Stimulated activated CD4-positive, alpha-beta T cell treated with anti-CD3 and anti-CD28 coated beads, Interleukin-4, amount 100 ng/mL, for 4 hours (primary cell): ENCODE measurements at places on chromosomes 2 and 18.

- no peak for DNase-seq
These were observed 168.7 kb upstream of the HDAC4 start for GRCh38 chr2:239569401-239570090.

GRCh38 chr18:51290860-51291259 is 93.4 kb upstream of the MEX3C start:
- no peak for DNase-seq

DNA sequence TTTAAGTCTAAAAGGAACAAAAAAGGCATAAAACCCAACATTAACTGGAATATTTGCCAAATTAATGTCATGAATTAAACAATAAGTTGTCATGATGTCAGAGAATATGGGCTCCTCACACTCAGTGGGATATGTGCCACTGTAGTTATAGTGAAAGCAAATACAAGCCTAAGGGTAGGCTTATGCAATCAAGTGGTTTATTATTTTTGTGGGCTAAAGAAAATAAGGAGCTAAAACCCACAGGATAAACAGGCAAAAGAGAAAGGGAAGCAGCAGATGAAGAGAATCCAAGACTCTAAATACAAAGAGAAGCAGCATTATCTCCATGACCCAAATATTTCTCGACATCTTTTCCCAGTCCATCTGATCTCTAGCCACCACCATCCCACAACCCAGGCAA is 17.5 kb downstream of the YWHAQ start:
- DNase-seq, result no peak

DNA sequence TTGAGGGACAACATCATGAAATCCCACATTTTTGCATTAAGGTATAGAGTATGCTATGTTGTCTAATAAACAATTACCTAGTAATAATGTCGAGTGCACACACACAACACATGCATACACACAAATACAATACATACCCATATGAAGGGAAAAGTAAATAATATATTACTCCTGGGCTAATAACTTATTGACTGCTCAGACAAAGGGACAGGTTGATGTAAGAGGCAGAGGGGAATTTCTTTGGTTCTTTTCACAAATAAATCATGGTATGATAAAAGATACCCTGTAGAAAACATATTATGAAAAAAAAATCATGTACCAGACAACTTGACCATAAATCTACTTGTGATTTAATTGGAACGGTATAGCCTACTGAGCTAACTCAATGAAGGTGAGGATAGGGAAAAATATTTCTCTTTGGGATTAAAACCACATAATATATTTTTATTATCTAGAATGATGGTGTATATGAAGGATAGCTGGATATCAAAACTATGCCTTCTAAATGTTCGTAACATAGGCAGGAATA is 398.7 kb upstream of the LRRTM4 start:
- no peak for DNase-seq

DNA sequence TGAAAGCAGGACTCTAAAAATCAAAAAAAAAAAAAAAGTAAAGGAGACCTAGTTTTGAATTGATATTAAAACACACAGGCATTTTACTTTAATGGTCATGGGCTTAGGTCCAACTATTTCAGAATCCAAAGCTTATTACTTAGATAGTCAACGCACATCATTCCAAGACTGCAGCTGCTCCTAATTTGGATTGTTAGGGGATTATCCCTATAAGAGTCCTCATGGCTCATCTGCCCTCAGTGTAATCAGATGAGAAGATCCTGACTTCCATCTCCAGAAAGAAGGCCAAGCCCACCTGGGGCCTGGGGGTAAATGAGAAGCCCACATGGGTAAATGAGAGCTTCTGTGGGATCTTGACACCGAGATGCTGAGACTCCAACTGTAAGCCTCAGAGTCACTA is 424.2 kb downstream of the NRXN1 start:
- no peak for DNase-seq

GRCh38 chr2:150063432-150063889 is 424.0 kb downstream of the RND3 start:
- no peak for DNase-seq

DNA sequence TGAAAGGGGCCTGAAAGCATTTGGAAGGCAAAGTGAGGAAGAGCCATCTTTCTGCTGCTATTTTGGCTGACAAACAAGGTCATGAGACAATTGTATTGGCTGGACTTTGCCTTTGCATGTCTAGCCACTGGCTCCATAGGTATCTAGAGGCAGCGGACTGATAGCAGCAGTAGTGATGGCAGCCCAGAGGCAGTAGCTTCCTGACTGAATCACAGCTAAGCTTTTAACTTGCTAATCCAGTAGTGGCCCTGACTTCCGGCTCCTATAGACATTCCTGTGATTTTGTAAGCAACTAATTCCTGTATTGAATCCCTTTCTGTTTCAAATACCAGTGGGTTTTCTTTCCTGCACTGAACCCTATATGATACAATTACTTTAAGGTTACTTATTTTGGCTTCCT is 69.8 kb upstream of the PDE1A start:
- no peak for DNase-seq

- DNase-seq, result no peak
These were observed 29.8 kb upstream of the METTL21A start for GRCh38 chr2:207655000-207655399.

GRCh38 chr2:98216616-98217015 is 129.6 kb upstream of the CNGA3 start:
- no peak for DNase-seq

DNA sequence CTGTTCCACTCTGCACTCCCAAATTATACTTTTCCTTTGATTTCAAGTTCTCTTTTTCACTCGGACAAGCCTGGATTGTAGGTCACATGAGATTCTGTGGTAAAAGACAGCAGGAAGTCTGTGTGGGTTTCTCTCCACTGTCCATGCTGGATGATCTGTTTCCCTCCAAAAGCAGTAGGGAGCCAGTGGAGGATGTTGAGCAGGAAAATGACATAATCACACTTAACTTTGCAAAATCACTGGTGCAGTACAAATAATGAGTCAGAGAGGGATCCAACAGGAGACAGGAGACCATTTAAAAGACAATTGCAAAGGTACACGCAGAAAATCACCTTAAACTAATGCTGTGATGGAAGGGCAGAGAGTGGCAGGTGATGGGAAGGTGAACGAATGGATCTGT is 301.3 kb downstream of the ZNF407 start:
- DNase-seq, result no peak

DNA sequence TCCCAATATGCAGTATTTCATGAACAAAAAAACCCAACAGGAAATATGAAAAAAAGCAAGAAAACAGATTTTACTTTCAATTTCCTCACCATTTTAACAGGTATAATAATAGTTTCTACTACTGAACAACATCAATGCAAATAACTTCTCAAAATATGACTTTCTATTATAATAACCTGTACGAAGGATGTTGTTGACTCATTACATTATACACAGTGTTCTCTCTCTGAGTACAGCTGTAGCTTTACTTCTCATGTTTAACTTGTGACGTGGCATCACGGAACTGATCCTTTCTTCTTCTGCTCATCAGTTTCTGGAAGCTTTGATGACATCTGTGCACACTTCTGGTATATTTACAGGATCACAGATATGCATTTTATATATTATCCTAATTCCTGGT is 40.0 kb downstream of the FAM228A start:
- no peak for DNase-seq

DNA sequence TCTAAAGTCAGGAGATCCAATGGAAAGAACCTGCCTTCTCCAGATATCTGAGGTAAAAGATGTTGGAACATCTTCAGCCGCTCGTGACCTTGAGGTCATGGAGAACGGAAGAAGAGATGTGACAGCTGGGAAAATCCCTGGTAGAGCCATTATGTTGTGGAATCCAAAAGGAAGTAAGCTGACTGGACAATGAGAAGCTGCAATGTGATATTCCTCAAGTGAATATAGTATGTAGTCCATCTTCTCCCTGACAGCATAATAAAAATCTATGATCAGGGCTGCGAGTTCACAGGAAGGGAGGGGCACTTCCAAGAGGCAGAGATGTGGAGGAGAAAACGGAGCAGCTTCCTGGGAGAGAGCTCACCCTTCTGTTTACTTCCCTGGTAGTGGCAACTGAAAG is 201.0 kb upstream of the SP5 start:
- no peak for DNase-seq

- DNase-seq, result no peak
These were observed 482.3 kb downstream of the TGIF1 start for GRCh38 chr18:3932276-3932675.

GRCh38 chr2:23545811-23546210 is 160.8 kb downstream of the KLHL29 start:
- no peak for DNase-seq

DNA sequence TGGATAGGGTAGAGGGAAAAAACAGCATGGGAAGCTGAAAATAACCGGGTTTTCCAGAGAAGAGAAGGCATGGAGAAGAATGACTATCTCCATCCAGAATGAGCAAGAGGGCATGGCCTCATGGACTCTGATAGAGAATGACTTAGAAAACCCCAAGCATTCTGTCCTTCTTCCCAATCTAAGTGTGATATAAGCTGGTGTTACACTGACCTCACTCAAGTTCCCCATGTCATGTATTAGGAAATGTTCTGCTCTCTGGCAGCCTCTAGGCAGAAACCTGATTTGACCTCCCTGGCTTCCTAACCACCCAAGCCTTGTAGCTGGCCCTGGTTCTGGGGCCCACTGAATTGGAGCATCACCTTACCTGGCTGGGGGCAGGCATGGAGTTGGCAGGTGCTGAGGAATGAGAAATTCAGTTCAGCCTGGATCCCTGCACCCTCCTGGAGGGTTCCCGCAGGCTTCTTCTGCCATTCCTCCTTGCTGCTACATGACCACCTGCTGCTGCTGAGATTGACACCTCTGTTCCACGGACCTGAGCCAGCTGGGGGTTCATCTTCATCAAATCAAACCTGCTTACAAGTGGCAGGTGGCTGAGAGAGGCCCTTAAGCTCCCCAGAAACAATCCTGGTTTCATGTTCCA is 5.2 kb upstream of the SIGLEC15 start:
- DNase-seq, result no peak

DNA sequence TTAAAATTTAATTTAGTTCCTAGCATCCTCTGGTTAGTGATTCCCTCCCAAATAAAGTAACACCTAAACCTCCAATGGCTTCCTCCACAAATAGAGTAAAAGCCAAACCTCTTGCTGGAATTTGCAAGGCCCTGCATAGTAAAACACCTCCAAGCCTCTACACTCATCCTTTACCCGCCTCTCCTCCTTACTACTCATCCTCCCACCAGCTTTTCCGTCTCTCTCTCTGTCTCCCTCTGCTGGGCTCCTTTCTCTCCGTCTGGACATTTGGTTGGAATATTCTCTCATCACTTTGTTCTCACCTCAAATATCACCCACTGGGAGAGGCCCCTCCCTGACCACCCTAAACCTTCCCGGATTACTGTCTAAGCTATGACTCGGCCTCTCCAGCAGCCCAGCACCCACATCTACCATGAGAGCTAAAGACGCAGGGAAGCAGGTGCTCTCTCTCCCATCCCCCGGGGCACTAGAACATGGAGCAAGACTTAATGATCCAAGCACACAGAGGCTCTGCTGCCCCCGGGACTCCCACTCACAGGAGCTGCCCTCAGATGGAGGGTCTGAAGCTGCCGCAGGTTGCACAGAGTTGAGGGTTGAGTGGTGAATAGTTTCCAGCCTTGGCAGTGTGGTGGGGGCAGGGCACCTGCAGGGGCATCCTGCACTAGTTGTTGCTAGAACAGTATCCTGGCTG is 167.2 kb downstream of the FBXO15 start:
- no peak for DNase-seq

DNA sequence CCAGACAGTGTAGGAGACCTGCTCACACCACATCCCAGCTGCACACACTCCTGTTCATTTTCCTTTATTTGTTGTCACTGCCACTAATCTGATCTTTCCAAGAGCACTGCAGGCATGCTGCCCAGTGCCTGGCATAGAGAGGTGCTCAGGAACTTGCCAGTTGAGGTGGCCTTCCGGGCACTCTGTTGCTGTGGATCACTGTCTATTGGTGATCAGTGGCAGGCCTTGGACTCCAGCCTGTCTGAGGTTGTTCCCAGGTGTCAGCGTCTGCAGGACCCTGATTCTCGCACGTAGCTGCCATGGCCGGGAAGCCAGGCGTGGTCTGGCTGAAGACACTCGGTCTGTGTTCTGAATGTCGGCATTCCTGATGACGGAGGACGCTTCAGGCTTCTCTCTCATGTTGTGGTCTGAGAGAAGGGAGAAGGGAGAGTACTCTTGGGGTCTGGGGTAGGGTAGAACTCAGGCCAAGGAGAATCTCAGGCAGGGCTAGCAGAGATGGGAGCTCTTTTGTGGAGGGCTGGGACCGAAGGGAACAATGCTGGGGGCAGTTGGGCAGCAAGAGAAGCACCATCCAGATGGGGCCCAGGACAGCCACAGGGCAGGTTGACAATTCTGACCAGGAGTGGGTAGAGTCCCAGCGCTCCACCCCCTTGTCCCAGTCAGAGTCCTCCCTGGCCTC is 240.9 kb downstream of the MYCN start:
- no peak for DNase-seq

GRCh38 chr2:8137801-8138200 is 544.1 kb upstream of the ID2 start:
- no peak for DNase-seq
